ENCODE measurements at places on chromosomes 7 and 10. TPM values are rescaled to one million over a fixed set of nuclear protein-coding genes. Genes with fewer than 3 reads are reported as not detected.

Gene SFR1
- 14.2 TPM for total RNA-seq

Gene EFCAB10
- total RNA-seq, result 0.06 TPM

Gene PLXDC2
- total RNA-seq, result 11.4 TPM

Gene IQCE
- 5.1 TPM for total RNA-seq

GRCh38 chr10:35674843-35675242 lies 32.7 kb upstream of the FZD8 start:
- no peak overlapping the region for H3K4me3 ChIP-seq
- no peaks in the 10 kb centered on the region for H3K27me3 ChIP-seq
- H3K4me1 ChIP-seq, result no peaks in the 10 kb centered on the region
- no peaks in the 10 kb centered on the region for H3K36me3 ChIP-seq
- no peak overlapping the region for H3K27ac ChIP-seq
- DNase-seq, result no peak

- no peak overlapping the region for H3K4me3 ChIP-seq
- peaks cover 14% of the 10 kb centered on the region for H3K4me1 ChIP-seq
- peaks cover 16% of the 10 kb centered on the region for H3K36me3 ChIP-seq
- DNase-seq, result peak; percentile 1
- H3K27ac ChIP-seq, result no peak overlapping the region
Observed at GRCh38 chr7:30923009-30923773, 11.5 kb downstream of the AQP1 start.

DNA sequence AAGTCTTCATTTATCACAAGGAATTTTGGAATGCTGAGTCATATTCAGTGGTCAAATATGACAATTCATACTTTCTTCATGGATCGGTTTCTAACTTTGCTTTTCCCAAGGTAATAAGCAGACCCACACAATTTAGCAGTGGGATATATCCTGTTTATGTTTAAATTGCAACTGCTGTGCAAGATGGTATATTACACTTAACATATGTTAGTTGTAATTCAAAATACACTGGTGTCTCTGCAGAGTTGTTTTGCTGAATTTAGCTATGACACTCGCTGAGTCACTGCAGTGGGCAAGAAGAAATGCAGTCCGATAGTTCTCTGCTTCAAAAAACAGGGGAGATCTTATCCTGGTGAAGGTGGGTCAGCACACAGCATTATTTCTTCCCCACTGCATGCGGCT lies 194.8 kb upstream of the PTN start:
- DNase-seq, result no peak
- H3K27me3 ChIP-seq, result peaks cover 17% of the 10 kb centered on the region
- no peak overlapping the region for H3K27ac ChIP-seq
- H3K36me3 ChIP-seq, result no peaks in the 10 kb centered on the region

Measured in SJCRH30 (cell line).